ENCODE measurements at places on chromosomes 12 and 14.

GRCh38 chr14:99724939-99725773, 41.1 kb downstream of the CYP46A1 start:
- DNase-seq: no peak

GRCh38 chr14:68168460-68169109, 349.0 kb downstream of the RAD51B start:
- no peak for DNase-seq

GRCh38 chr14:68358500-68358899, 434.4 kb downstream of the ZFP36L1 start:
- DNase-seq: no peak

GRCh38 chr12:78316631-78317468, 486.2 kb downstream of the NAV3 start:
- DNase-seq: no peak

- no peak for DNase-seq
Observed at GRCh38 chr12:95607642-95608041, 56.4 kb upstream of the USP44 start.

DNA sequence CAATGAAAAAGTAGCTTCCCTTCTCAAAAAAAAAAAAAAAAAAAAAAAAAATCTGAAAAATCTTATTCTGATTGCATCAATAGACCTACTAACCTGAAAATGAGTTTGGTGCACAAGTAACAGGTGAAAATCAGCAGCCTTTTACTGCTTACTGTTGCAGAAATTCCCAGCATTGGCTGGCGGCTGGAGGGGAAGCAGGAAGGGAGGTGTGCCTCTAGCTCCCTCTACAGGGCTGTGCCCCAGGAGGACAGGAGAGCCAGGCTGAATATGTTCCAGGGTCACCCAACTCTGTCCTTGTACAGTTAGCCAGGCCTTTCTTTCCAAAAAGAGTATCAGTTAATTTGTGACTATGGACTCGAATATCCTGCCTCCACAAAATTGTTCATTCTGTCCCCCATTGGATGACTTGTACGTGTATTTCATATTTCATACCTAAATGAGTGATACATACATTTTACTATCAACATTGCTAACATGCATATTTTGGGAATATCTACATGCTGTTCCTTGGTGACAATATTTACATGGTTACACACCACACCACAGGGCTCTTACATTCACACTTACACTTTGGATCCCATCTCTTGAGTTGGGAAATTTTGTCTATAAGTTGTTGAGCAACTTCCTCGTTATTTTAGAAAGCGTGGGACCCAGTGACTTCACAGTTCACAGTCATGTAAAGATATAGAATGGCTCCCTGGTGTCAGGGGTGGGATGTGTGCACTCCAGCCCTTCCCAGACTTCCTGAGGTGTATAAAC, 124.8 kb downstream of the SAMD4A start:
- peak; percentile 66 for DNase-seq

GRCh38 chr12:14157088-14157747, 175.8 kb upstream of the GRIN2B start:
- no peak for DNase-seq

GRCh38 chr14:72906316-72906715, 12.4 kb upstream of the DPF3 start:
- DNase-seq: no peak

GRCh38 chr12:65162609-65163008, 6.8 kb upstream of the LEMD3 start:
- DNase-seq: no peak

DNA sequence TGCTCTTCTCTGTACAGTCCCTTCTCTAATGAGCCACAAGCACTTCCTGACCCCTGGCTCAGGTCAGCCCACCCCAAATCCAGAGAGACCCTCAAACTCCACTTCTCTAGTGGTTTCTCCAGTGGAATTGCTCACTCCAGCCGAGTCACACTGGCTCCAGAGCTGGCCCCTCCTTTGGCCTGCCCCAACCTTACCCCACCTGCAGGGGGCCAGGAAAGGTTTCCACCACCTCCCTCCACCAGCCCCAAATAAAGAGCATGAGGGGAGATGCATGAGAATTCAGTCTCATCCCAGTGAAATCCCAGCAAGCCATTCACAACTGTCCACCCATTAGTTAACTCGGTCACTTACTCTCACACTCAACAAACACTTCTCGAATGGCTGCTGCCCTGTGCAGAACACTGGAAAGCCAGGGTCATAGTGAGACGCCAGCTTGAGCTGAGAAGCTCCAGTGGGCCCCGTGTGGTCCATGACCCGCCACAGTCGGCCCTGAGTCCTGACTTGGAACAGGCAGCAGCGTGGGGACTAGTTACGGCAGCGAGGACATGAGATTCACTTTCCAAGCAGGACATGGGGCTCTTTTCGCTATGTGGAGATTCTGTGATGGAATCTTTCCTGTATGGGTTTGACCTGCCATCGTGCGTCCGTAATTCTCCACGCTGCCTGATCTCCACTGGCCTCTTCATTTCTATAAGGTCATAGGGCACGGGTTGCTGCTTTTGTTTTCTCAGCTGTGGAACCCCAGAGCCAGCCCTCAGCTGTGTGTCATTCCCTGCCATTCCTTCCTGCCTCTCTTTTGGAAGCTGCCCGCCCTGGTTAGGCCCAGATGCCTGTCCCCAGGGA, 44.2 kb downstream of the SLC6A12 start:
- no peak for DNase-seq
